ENCODE measurements at places on chromosomes 12 and 14.

- no peak for DNase-seq
Measured at GRCh38 chr12:62400135-62400534, 66.5 kb upstream of the MON2 start.

DNA sequence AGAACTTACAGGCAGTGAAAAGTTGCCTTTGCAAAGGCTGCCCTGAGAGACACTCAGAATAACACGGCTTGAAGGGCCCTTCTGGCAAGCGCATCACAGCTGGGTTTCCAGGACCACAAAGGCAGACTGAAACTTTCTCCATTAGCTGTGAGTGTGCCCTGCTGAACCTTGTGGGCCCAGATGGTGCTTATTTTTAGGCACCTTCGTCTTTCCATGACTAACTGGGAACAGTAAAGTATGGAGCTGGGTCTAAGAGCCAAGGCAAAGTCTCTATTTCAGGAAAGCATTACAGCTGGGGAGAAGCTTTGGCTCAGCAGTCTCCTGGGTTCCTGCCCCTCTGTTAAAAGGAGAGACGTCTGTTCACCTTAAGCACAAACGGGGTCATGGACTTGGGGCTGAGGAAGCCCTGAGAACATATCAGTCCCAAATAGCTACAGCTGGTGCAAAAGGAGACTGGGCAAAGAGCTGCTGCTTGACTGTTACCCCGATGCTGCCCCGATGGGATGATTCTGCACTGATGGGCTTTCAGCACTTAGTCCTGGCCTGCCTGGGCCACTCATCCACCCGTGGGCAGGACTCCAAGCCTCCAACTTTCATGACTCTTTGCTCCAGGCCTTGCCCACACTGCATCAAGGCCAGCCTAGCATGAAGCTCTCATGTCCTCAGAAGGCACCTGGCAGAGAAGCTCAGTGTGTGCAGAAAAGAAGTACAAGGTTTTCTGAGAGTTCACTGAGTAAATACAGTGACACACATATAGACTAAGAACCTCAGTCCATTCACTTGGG lies 248.3 kb downstream of the PHLDA1 start:
- DNase-seq = no peak

GRCh38 chr14:78448164-78449094 lies 278.3 kb downstream of the NRXN3 start:
- DNase-seq = no peak

DNA sequence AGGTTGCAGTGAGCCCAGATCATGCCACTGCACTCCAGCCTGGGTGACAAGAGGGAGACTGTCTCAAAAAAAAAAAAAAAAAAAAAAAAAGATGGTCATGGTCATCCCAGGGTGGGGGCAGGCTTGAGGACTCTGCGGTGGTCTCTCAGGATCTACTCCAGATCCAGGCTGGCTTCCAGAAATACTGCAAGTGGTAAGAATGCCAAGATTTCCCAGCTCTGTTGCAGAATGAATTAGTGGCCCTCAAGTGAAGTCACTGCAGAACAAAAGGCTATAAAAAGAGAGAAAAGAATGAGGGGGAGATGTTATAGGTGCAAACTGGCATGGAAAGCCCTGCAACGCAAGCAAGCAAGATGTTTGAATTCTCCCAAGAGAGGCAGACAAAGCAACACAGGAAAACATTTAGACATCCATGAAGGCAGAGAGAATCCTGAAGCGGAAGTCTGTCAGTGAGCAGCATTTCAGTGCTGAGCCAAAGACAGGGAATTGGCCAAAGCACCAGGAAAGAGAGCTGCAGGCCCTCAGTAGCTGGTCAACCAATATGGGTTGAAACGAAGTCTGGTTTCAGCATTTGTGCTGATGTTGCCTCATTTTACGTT lies 31.9 kb upstream of the ETFBKMT start:
- DNase-seq = no peak

DNA sequence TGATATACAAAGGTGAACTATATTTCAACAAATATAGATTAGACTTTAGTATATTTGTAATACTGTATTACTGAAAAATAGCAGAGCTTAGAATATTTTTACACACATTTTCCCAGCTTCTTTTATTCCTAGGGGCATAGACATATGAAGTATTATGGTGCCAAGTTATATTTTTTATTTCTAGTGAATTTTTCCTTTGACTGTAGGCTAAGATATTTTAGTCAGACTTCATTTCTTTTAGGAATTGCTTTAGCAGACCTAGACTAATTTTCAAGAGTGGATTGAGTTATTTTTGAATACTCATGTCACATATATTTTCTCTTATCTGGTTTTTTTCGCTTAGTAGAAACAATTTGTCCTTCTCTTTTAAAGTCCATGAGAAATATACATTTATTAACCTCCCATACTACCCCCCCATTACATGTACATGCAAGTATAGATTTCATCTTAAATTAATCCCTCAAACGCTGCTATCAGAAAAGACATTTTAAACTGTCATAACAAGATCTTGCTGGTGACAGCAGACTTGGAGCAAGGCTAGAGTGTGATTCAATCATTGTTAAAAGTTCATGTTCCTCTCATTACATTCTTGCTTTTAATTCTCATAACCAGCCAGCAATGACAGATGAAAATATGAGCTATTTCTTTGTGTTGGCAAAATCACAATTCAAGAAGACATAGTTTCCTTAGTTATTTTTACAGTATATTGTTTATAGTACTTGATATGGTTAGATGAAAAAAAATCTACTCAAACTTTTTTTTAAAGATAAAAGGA lies 456.1 kb downstream of the AEBP2 start:
- DNase-seq = no peak

GRCh38 chr12:120710805-120711296 lies 593 bp downstream of the UNC119B start:
- no peak for DNase-seq

- no peak for DNase-seq
Measured at GRCh38 chr12:4807116-4807783, 87.0 kb downstream of the GALNT8 start.

DNA sequence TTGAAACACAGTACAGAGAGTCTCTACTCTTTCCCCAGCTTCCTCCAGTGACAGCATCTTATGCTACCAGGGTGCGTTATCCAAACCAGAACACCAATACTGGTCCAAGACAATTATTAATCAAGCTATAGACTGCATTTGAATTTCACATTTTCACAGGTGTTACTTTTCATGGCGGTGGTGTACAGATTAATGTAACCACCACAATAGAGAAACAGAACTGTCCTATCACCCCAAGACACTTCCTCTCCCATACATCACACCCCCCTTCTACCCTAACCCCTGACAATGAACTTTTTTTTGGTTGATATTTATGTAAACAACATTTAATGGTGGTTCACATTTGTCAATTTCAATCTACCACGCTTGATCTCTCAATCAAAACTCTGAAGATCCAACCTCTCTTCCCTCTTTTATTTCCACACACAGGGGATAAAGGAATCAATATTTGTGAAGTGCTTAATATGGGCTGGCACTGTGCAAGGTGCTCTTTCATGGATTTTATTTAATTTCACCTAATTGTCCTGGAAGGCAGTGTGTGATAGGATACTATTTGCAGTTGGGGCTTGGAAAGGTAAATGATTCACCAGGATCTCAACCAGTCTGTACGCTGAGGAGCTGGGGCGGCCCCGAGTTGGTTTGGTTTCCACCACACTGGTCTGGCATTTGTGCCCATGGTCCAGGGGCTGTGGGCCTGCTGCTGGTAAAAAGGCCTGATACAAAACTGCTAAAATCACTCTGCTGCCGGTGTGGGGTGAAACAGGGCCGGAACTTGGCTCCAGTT lies 54.6 kb upstream of the DICER1 start:
- no peak for DNase-seq

GRCh38 chr12:1530592-1531152 lies 63.7 kb downstream of the FBXL14 start:
- no peak for DNase-seq

DNA sequence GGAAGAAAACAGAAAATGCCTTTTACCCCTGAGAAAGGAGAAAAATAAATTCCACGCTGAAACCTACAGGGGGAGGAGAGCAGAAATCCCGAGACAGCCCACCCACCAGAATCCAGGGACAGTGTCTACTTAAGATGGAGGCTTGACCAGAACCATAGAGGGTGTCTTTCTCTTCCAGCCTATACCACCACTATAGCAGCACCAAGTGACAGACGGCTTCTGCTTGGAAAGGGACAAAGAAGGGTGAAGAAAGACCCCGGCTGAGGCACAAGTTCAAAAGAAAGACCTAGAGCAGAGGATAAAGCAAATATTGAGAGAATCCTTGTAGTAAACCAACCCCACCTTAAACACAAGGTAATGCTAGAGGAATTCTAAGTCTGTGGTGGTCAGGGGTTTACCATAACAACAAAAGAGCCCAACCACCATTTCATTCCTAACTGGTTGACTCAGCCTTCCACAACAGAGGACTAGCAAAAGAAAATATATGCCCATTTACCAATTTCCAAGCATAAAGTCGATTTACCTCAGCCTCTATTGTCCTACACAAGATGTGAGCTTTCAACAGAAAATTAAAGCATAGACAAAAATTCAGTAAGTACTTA lies 105.3 kb upstream of the FOXG1 start:
- no peak for DNase-seq

GRCh38 chr12:72236071-72236705 lies 36.0 kb upstream of the TRHDE start:
- no peak for DNase-seq

- DNase-seq = no peak
Measured at GRCh38 chr14:65566820-65567522, 154.4 kb downstream of the FUT8 start.

DNA sequence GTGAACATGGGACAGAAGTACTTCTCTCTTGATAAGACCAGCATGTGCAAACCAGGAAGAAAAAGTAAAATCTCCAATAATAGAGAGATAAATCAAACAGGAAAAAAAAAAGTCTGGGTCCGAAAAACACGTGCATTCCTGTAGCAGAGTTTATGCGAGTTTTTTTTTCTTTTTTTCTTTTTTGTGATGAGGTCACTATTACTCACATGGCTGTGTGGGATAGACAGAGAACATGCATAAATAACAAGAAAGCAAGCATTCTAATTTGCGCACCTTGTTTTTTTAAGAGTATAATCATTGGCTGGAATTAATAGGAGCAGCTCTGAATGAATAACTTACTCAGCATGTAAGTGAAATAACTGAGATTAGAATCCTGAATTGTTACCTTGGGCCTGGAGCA lies 91.9 kb upstream of the CPM start:
- no peak for DNase-seq

DNA sequence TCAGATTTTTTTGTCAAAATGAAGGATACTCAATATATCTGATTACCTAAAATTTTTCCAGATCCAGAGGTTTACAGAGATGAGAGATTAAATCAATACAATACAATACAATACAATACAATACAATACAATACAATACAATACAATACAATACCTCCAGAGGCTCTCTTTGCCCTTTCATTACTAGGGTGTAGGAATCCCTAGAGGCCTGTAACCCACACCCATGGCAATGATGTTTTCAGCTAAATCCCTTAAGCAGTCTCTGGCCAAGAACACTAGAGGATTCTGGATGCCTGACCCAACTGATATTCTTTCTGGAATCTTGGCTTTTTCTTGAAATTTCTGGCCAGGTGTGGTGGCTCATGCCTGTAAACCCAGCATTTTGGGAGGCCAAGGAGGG lies 23.7 kb upstream of the AEBP2 start:
- DNase-seq = no peak

- no peak for DNase-seq
Measured at GRCh38 chr12:46065412-46066166, 75.2 kb upstream of the SCAF11 start.

DNA sequence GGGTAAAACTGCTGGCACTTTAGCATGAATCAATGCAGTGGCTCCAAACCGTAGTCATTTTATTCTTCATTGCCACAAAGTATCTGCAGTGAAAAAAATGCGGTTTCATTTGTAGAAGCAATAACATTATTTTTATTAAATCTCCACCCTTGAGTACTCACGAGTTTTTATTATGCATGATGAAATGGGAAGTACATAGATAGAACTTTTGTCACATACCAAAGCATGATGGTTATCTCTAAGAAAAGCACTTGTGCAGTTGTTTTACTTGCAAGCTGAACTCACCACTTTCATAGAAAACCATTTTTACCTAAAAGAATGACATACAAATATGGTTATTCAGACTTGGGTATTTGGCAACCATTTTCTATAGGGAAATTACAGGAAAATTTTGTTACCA lies 90.3 kb downstream of the PELI2 start:
- DNase-seq = no peak

DNA sequence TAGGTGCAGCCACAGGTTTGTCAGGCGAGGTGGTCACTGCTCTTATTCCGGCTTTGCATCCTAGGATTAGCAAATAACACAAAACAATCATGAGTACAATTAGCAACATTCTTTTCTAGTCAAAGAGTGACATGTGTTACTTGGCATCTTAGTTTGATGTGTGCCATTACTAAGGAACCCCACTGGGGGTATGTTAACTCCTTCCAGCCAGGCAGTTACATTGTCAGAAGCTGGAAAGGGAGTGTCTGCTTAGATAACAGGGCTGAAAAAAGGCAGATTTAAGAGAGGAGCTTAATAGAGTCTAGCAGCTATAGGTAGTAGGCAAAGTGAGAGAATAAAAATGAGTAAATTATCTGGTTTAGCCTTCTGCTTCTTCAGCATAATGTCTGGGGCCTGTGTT lies 30.5 kb upstream of the METAP2 start:
- no peak for DNase-seq

- no peak for DNase-seq
Measured at GRCh38 chr12:67331123-67331522, 62.0 kb downstream of the CAND1 start.

DNA sequence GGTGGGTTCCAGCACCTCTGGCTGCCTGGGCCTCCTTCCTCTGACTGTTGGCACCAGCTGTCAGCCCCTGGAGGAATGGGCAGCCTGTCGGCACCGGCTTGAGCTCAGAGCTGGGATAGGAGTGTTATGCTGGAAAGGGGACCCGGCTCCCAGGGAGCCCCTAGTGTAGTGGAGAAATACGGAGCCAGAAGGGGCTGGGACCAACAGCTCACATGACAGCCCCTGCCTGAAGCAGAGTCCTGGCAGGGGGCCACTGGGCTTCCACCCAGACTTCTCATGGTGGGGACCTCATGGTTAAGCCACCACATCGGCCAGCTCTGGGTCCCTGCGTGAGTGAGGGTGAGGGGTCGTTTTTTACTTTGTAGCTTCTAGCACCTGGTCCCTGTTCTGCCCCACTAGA lies 174.5 kb downstream of the TSPAN9 start:
- no peak for DNase-seq

DNA sequence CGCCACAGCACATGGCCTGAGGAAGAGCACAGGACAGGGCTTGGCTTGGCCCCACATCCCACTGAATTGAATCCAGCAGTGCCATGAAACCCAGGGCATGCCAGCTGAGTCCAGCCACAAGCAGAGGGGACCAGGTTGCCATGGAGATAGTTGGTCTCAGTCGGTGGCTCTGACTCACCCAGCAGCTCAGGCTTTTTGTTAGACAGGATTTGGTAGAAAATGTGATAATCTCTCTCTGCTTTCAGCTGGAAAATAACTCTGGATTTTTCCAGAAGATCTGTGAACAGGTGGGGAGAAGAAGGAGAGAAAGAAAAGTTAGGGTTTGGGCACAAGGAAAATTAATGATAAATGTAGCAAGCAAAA lies 4.8 kb downstream of the MYH7 start:
- DNase-seq = no peak

GRCh38 chr14:24296341-24297157 lies 3.0 kb downstream of the DHRS1 start:
- peak; percentile 45 for DNase-seq

GRCh38 chr12:69008520-69008919 lies 75.5 kb upstream of the CPM start:
- DNase-seq = no peak
